Right renal cortex interstitium (tissue), 3 donors: ENCODE measurements at places on chromosomes 3 and 15. TPM values are rescaled to one million over a fixed set of nuclear protein-coding genes. Genes with fewer than 3 reads are reported as not detected.

GRCh38 chr3:188692700-188693099, 479.1 kb upstream of the TPRG1 start:
- DNase-seq: no peak

- DNase-seq: no peak
Observed at GRCh38 chr15:99359769-99360168, 108.5 kb downstream of the LRRC28 start.

GRCh38 chr15:79640206-79640605, 208.1 kb downstream of the MINAR1 start:
- no peak for DNase-seq

DNA sequence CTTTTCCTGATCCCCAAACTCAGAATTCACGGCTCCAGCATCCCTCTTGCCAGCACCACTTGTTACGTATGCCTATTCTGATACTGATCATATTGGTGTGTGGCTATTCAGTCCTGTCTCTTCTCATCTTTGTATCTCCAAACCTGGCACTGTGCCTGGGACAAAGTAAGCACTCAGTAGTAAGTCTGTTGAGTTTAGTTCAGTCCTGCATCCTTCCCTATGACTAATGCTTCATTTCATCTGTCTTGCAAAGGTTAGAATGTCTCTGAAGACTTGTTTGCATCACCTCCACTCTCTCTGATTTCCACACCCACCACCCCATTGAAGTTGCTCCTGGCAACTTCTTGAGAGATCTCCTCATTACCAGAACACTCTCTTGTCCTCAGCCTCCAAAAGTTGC, 80.3 kb downstream of the HMG20A start:
- no peak for DNase-seq

GRCh38 chr3:195794708-195795107, 17.0 kb downstream of the MUC4 start:
- no peak for DNase-seq

DNA sequence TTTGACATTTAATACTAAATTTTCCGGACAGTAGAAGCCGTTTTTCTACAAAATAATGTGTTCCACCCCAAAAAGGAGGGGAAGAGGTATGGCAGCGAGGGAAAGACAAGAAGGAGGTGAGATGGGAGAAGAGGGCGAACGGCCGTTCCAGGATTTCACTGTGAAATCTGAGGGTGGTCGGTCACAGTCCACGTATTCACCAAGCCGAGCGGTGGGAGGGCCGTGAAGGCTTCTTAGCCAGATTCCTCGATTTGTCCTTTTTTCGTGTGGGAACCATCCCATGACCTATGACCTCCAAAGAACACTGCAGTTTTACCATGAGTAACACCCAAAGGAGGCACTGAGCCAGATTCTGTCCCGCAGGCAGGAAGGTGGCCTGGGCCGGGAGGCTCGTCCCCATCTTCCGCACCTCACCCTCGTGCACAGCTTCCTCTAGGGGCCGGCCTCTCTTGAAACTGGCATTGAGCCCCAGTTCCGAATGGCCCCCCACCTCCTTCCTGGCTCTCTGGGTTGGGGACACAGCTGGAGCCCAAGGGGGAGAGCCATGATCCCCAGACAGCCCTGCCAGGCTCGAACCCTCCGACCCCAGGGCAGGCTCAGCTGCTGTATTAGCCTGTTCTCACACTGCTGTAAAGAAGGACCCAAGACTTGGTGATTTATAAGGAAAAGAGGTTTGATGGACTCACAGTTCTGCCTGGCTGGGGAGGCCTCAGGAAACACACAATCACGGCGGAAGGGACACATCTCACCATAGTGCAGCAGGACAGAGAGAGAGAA, 23.7 kb downstream of the XXYLT1 start:
- DNase-seq: no peak

- DNase-seq: no peak
Observed at GRCh38 chr3:22318325-22318724, 567.3 kb upstream of the ZNF385D start.

DNA sequence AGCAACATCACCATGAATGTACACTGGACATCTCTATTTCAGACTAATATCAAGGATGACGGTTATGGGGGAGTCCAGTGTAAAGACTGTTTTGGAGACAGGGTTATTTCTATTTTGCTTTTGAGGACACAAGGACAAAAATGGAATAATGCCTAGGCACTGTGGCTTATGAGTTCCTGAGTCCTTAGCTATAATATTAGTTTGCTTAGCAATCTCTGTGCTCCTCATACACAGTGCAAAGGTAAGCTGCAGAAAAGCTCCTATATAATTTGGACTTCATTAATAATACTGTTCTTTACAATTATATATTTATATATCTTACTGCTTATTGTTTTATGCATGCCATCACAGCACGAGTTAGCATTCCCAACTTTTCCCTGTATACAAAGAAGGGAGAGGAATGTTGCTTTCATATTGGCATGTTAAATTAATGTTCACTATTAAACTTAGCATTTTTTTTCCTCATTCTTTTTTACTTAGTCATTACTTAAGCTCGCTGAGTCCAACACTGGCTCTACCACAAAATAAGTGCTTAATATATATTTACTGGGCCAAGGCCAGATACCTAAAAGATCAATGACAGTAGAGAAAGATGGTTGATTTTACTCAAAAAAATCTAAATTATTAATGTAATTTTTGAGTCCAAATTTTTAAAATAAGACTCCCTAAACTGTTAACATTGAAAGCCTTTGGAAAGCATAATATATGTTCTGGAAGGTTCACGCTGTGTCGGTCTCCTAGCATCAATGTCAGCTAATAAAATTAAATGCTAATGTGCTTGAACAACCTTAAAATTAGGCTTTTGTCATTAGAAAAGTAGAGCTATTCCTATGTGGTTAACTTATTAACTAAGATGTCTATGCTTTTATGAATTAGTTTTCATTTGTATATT, 13.8 kb downstream of the THBS1 start:
- DNase-seq: no peak

- DNase-seq: no peak
Observed at GRCh38 chr3:12193485-12194165, 34.9 kb upstream of the TIMP4 start.

DNA sequence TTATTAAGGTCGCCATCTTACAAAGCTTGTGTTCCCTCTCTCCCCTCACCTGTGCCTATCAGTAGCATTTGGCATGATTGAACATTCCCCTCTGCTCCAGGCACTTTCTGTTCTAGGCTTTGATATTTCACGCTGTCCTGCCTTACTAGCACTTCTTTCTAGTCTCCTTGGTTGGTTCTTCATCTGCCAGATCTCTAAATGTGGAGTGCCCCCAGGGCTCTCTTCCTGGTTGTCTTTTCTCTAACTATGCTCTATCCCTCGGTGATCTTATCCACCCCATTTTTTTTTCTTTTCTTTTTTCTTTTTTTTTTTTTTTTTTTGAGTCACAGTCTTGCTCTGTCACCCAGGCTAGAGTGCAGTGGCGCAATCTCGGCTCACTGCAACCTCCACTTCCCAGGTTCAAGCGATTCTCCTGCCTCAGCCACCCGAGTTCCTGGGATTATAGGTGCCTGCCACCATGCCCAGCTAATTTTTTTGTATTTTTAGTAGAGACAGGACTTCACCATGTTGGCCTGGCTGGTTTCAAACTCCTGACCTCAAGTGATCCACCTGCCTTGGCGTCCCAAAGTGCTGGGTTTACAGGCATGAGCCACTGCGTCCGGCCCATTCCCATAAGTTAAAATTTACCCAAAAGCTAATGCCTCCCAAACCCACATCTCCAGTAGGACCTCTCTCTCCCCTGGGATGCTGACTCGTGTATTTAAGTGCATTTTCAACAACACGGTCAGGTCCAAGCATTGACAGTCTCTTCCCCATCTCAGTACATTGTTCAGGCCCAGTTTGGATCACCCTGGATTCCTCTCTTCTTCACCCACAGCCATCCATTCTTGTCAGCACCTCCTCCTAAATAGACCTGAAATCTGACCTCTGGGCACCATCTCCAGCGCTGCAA, 5.2 kb downstream of the NUSAP1 start:
- DNase-seq: no peak

DNA sequence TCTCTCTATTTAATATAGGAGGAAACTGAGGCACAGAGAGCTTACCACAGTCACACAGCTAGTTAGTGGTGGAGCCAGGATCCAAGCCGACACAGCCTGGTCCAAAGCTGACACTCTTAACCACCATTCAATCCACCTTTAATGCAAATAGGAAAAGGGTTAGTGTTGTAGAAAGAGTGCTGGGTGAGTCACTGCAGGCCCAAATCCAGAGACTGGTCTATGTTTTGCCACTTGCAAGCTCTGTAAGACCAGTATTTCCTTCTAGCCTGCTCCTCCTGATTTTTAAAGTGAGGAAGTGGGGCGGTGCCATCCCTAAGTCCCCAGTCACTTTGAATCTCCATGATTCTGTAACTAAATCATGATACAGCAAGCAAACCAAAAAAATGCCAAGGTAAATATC, 111.0 kb downstream of the MECOM start:
- no peak for DNase-seq

- no peak for DNase-seq
Observed at GRCh38 chr3:133927540-133928066, 31.9 kb upstream of the RAB6B start.

DNA sequence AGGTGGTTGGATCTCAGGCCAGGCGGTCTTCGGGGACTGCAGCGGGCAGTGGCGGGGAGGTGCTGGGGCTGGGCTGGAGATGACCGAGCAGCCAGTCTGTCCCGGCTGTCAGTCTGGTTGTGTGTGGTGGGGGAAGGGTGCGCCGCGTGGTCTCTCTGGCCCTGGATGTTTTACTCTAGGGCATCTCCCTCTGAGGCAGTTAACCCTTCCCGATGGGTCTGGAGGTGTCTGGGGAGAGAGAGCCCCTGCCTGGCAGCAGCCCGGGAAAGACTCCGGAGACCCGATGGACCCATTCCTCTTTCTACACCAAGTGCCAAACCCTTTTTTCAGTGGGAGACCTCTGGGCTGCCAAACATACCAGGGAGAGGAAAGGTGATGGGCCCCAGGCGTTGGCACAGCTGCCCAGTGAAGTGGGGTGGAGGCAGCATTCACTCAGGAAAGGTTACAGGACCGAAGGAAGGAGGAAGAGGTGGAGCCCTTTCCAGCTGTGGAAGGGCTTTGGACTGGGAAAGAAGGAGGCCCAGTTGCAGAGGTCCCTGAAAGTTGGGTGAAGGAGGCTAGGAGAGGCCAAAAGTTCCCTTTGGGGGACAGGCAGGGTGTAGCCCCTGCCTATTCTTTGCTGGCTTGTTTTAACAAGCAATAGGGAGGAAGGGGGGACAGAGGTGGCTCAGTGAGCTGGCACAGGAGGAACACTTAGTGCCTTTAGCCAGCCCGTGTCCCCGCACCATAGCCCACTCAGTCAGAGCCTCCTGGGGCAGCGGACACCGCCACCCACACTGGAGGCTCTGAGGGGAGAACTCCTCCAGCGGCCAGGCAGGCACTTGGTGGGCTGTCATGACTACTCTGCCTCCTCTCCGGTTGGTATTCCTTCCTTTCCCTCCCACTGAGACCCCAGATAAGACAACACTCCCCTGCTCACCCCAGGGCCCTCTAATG, 2.7 kb upstream of the BAHD1 start:
- no peak for DNase-seq

The CHDH gene
- polyA plus RNA-seq: 8.8 TPM

DNA sequence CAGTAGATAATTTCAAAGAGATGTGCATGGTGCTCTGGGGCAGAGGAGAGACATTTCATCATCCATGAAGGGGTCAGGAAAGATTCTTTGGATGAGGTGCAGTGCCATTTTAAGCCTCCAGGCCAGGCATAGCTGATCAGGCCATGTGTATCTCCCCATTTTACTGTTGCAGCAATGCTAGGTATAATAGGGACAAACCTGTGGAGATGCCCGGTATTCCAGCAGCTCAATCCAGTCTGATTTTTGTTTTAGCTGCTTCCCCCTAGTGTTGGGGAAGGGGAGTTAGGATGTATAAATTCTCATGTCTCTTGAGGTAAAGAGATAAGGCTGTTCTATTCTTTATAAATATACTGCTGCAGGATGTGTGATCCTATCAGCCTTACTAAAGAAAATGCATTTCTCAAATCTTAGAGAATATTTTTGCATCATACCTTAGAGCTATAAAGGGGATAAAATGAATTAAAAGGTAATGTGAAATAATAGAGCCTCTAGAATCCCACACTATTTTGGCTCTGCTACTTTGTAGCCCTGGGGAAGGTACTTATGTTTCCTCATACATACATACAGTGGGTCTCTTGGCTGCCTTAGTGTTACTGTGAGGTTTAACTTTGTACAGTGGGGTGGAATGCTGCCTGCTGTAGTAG, 5.2 kb downstream of the CDV3 start:
- no peak for DNase-seq

The GP5 gene
- 0.72 TPM for polyA plus RNA-seq

- DNase-seq: peak; percentile 43
Observed at GRCh38 chr3:151439652-151440125, 21.2 kb downstream of the IGSF10 start.

The CCRL2 gene
- polyA plus RNA-seq: 1.3 TPM

The MSL2 gene
- 50.1 TPM for polyA plus RNA-seq

- DNase-seq: no peak
Observed at GRCh38 chr3:105103139-105103538, 263.6 kb upstream of the ALCAM start.

The PCSK6 gene
- 7.3 TPM for polyA plus RNA-seq

GRCh38 chr3:60186359-60186758, 1064.9 kb downstream of the FHIT start:
- no peak for DNase-seq

DNA sequence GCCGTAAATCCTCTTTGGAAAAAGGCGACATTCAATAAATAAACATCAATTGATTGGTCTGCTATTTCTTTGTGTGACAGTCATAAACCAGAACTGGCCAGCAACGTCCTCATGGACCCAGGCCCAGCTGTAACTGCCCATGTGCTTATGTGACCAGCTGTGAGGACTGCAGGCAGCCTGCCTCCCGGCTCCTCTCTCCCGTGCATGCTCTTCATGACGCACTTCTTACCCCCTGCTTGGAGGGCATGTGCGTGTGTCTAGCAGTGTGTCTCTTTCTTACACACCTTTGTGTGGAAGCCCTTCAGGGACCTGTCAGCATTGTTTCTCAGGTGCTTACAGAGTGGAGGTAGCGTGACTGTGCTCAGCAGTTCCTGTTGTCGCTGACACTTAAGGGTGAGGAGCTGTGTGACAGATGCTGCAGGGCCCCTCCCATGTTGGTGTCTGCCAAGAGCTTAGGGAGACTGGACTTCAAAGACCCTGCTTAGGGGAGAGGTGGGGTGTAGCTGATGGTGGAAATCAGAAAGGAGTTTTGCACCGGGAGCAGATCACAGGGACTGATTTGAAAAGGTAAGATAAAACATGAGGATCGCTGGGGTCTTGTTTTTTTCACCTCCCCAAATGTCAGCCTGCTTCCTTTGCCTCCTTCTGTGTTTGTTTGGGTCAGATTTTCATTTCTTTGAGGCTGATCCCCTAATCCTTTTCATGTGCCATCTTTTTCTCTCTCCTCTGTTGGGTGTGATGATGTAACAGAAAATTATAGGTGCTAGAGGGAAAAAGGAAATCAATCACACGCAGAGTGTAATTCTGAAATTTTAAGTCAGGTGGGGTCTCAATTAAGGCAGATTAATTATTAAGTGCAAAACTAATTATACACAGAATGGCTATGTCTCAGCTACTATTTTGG, 2.1 kb downstream of the PODXL2 start:
- DNase-seq: no peak

The GUCA1C gene
- 0.18 TPM for polyA plus RNA-seq

The NFKBIZ gene
- 6.3 TPM for polyA plus RNA-seq
